ENCODE measurements at places on chromosomes 5 and 9.

GRCh38 chr5:96638561-96638960 lies 23.6 kb upstream of the CAST start:
- DNase-seq = no peak

- DNase-seq = no peak
Observed at GRCh38 chr5:94810281-94810680, 191.8 kb downstream of the SLF1 start.

- no peak for DNase-seq
Observed at GRCh38 chr9:25453875-25454274, 224.4 kb downstream of the TUSC1 start.

DNA sequence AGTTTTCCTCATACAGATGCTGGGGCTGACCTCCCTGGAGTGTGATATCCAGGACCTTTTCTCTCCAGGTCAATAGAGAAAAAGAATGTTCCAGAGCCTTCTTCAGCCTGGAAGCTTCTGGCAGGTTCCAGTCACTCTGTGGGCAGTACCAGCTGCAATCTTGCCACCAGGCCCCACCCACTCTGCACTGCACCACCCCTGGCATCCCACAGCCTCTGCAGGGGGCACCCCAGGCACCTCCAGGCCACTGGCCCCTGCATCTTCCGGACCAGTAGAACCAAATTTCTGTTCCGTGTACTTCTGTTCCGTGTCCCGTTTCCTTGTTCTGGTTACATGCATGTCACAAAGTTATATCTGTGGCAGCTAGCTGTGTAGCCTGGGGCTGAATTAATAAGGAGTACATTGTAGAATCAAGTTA lies 83.3 kb upstream of the ZBTB43 start:
- no peak for DNase-seq

DNA sequence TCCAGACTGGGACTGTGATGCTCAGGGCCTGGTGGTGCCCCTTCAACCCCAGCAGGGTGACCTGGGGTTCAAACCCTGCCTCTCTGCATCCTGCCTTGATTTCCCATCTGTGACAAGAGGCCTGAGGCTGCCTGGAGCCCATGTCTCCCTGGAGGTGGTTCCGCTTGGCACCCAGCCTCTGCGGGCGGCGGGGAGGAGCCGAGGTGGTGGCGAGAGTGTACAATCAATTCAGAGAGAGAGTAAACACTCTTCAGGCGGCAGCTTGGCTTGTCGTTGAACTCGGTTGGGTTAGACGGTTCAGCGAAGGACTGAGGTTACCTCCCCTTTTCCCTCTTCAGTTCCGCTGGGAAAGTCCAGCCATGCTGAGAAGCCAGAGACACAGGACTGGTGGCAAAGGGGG lies 39.3 kb downstream of the NTNG2 start:
- no peak for DNase-seq

GRCh38 chr5:117604845-117605244 lies 1030.2 kb upstream of the SEMA6A start:
- DNase-seq = no peak

- no peak for DNase-seq
Observed at GRCh38 chr5:150147670-150148069, 8.0 kb downstream of the PDGFRB start.

DNA sequence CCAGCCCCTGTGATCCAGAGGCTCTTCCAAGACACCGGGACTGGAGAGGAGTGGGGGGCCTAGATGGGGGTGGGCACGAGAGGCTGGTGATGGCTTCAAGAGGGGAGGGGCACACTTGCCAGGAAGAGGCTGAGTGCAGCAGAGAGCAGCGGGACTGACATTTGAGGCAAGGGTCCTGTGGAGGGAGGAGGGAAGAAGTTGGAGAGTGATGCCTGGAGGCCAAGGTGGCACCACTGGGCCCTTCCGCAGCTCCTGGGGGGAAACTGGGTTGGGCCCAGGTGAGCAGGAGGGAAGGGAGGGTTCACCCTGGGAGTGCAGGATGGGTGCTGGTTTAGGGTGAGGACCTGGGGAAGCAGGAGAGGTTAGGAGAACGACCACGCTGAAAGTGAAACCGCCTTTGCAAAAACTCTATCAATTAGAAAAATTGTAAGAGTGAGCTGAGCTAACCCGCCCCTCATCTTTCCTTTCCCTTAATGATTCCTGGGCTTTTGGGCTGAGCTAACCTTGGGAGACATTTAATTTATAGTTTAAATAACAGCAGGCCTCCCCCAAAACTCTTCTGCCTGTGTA lies 26.2 kb downstream of the ABO start:
- no peak for DNase-seq

DNA sequence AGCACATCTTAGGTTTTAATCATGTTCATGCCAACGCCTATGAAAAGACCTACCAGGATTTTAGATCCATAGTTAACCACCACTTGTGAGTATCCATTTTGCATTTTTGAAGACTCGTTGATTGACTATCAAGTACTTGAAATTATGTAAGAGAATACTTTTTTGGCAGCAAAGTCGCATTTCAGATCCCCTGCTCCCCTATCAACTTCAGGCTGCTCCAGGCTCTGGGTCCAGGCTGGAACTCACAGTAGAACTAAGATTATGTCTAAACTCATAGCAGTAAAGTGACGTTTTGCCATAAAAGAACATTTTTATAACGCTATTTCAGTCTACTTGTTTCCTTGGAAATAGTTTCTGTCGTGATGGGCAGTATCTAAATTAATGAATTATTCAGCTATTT lies 267.7 kb downstream of the FANCC start:
- no peak for DNase-seq
